Germinal center (tissue), 1 donor: ENCODE measurements at places on chromosomes 4 and X.

- DNase-seq: no peak
These were observed 175.5 kb downstream of the WDFY3 start for GRCh38 chr4:84790769-84791565.

DNA sequence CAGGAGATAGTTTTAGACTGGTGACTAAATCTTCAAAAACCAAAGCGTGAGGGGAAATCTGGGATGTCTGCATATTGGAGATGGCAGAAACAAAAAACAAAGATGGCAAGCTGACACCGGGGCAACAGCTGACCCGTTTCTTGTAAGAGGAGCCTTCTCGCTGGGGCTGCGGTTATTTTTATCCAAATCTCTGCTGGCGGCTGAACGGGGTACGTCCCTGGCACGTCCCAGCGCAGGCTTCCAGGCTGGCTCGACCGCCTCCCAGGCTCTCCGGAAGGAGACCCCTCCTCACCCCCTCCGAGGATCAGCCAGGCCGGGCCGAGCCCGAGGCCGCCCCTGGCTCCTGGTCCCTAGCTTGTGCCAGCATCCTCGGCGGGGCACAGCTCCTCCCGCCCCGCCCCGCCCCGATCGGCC, 403 bp downstream of the SGCB start:
- DNase-seq: peak; percentile 34

DNA sequence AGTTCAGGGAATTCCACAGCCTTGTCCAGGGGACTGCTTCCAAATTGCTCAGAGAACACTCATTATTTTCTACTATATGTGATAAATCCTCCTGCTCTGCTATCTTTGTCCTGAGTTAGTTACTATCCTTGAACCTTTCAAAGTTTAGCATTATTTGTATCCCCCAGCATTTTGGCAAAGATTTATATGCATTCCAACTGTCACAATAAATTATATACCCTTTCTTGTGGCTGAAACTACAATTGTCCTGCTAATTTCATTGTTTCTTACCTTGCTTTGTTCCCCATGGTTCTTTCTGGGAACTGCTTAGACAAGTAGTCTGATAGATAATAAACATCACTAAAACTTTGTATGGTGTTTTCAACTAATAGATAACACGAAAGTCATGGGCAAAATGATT, 40.5 kb downstream of the TECRL start:
- DNase-seq: no peak

DNA sequence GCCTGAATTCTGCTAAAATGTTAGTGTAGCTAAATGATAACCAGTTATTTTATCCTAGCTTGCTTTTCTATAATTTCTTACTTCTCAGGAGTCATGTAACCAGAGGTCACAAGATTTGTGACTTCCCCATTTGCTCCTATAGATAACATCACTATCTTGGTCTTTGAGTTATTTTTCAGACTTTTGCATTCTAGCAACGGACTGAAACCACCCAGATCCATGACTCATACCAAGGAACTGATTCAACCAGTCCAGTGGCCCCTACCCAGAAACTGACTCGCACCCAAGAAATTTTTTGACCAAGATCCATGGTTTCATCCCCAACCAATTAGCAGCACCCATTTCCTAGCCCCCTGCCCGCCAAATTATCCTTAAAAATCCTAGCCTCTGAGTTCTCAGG, 50.0 kb downstream of the IQCM start:
- DNase-seq: no peak

GRCh38 chrX:122500556-122500955, 683.5 kb upstream of the GRIA3 start:
- DNase-seq: no peak

DNA sequence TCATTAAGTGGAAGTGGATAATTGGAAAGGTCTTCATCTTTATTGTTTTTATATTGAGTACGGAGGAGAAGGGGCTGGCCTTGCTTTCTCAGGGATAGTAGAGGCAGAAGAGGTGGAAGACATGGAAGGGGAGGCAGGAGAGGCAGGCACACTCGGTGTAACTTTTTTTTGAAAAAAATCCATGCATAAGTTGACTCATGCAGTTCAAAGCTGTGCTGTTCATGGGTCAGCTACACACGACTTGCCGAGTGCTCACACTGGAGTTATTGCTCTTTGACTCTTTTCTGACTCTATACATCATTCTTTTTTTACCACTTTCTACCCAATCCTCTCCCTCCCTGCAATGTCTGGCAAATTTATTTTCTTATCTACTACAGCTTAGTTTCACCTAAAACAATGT, 158.3 kb upstream of the AADAT start:
- DNase-seq: no peak

GRCh38 chr4:176906709-176907108, 114.0 kb upstream of the VEGFC start:
- no peak for DNase-seq

DNA sequence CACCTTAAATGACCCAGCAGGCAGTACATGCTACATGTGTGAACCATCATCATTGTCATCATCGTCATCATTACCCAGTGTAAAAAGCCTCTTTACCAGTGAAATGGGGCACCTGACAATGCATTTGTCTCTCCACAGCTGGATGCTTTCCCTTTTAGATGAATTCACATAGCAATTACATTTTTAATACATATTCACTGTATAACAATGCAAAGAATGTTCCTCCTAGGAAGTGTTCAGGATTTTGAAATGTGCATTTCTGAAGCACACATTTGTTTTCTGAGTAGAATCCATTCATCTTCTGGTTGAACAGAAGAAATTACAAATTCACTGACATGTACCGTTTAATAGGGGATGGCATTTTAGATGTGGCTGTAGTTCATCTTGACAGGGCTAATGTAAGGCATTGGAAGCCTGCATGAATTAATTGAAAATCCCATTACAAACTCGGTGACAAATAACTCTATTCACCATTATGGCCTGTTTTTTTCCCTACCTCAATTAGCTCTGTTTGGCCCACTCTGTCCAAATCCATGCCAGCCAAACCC, 111.1 kb downstream of the SH3RF1 start:
- no peak for DNase-seq

DNA sequence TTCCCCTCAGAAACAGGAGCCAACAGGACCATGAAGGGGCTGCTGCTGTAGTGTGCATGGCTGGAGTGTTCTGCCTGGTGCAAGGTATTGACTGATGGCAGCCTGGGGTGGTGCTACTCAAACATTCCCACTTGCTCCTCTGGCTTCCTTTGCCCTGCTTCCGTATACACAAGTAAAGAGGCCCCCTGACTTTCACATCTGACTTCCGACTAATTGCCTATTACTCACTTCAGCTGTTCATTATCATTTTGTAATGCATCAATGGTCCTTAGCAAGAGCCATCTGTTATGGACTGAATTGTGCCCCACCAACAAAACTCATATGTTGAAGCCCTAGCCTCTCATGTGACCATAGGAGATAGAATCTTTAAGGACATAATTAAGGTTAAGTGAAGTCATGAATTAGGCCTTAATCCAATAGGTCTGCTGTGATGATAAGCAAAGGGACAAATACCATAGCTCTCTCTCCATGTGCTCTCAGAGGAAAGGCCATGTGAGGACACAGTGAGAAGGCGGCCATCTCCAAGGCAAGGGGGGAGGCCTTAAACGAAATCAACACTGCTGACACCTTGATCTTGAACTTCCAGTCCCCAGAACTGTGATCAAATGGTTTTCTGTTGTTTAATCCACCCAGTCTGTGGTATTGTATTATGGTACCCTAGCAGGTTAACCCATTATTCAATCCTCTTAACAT, 122.5 kb upstream of the CLNK start:
- DNase-seq: no peak

GRCh38 chrX:106774981-106775380, 27.5 kb upstream of the TBC1D8B start:
- no peak for DNase-seq

DNA sequence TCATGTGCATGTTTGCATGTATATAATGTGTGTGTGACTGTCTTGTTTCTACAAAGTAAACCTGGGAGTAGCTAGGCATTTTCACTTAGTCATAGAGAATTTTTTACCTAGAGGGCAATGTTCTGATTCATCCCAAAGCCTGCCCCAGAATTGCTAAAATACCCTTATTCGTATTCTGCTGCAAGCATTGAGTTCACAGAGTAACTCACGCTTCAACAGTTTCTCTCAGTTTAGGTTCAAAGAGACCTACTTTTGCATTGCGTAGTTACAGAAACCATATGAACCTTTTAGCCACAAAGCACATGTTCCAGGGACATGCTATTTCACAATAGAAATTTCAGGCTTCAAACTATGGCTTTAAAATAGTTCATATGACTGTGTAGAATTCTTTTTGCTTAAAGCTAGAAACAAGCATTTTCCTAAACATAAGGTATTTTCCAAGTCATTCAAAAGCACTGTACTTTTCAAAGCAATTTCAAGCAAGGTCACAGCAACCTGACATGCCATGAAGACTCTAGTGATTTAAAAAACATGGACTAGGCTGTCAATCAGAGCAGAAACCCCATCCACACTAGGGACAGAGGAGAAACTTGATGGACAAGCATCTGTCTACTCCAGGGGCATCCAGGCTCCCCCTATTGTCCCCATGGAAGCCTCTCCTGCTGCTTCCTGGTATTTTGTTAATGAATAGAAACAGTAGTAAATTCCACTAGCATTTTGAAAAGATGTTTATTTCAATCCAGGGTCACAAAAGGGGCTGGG, 81.5 kb upstream of the MAPK10 start:
- DNase-seq: no peak

- DNase-seq: no peak
These were observed 4.6 kb upstream of the RAB9A start for GRCh38 chrX:13684361-13684760.

DNA sequence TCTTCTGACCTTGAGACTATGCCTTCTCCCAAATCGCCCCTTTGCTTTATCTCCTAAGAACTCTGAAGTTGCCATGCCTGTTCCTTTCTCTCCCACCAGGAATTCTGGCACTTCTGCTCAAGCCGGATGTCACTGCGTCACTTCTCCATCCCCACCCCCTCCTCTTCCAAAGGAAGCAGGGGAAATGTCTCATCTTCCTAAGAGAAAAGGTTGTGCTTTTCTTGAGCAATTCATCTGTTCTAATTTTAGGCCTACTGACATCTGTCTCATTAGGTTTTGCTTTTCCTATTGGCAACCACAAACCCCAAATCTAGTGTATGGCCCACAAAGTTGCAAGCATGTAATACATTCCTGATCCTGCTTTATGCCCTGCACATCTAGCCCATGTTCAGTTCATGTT, 163.1 kb upstream of the PLAC1 start:
- DNase-seq: no peak

- DNase-seq: no peak
These were observed 39.4 kb downstream of the ZBTB49 start for GRCh38 chr4:4329496-4329895.

DNA sequence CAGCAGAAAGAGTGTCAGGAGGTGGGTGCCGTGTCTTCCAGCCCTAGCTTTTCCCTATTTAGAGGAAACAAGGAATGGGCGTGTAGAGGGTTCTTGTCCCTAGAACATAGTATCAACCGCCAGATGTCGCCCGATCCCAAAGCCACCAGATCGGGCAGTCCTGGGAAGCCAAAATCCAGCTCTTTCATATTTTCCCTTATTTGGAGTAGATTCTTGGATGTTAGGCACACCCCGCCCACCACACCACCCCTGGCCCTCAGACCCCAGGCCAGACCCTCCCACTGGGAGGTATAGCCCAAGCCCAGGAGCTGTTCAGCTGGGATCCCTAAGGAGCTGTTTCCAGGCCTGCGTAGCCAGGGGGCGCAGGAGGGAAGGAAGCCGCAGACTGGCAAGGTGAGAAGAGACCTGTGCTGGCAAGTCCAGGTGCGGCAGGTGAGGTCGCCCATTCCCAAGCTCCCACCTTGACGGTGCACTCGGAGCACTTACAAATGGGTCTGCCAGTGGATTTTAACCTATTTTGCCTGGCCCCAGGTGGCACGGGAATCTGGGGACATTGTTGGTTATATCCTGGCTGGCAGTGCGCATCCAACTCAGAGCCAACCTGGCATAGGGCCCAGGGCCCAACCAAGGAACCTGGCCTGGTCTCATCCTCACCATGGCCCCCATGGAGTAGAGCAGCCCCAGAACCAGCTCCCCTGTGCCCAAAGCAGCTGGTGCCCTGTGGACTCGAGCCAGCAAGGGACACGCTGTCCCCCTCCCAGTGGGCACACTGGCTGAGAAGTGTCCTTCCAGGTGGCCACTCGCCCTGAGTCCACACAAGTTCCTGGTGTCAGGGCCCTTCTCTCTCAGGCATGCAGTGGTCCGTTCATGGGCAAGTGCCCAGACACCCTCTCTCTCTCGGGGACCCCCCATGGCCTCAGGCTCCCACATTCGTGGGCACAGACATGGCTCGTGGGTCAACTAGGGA, 811 bp downstream of the FLNA start:
- DNase-seq: no peak

DNA sequence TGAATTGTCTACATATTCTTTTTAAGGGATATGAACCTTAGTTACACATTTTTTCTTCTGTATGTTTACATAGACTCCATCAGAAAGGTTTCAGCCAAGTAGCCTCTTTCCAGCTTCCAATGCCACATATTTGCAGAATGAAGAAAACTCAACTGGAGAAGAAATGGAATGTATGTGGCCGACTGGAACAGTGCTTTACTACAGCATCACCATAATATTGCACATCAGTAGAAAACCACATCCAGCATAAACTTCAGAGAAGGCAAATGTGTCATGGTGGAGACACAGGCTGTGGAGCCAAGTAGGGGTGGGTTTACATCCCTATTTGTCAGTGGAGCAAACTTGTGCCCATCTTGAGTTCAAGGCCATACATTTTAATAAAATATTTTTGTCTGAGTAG, 204.8 kb upstream of the LDB2 start:
- DNase-seq: no peak

GRCh38 chr4:164536814-164537213, 217.1 kb upstream of the SMIM31 start:
- no peak for DNase-seq
